ENCODE measurements at places on chromosomes 12 and 14. TPM values are rescaled to one million over a fixed set of nuclear protein-coding genes. Genes with fewer than 3 reads are reported as not detected.

Gene OVCH1
- not detected for total RNA-seq

Gene RNF212B
- not detected for total RNA-seq

Gene OR4E2
- not detected for total RNA-seq

DNA sequence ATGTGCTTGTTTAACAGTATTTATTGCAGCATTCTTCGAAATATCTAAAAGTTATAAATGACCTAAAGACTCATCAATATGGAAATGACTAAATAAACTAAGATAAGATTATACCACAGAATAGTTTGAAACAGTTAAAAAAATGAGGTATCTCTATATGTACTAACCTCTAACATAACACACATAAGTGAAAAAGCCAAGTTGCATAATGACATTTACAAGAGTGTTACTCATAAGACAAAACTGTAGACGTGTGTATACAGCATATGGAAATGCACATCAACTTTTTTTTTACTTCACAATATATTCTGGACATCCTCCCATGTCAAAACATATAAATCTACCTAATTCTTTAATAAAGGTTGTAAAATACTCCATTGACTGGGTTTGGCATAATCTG is 22.8 kb downstream of the CPM start:
- H3K27ac ChIP-seq, result no peak overlapping the region
- H3K4me1 ChIP-seq, result no peaks in the 10 kb centered on the region
- no peaks in the 10 kb centered on the region for H3K36me3 ChIP-seq
- no peak for DNase-seq

DNA sequence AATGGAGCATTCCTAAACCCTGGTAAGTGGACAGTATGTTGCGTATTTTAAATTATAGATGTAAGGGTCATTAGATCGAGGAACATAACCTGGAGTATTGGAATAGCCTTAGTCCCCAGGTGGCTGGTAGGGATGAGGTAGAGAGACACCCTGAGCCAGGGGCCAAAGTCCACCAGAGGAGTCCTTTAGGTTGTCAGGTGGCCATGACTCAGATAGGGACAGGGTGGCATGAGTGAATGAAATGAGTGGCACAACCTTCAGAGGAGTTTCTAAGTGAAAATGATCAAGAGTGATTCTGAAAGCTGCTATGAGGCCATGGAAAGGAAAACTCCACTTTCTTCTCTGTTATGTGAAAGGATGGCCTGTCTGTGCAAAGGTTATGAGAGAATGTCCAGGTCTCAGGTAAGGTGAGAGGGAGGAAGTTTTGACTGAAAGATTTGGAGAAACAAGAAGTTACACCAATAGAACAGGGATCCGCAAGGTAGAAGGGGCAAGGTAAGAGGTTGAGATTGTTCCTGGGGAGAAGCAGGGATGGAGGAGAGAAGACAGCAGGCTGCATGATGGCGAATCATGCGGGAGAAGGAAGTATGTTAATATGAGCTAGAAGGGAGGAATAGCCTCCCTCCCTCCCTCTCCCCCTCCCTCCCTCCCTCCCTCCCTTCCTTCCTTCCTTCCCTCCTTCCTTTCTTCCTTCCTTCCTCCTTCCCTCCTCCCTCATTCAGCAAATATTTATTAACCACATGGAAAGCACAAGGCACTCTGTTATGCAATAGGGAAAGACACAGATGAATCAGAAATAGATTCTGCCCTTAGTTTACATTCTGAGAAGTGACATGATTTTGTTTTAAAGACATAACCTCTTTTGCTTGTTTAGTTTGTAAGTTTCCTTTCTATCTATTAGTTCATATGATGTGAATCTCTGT is 14.0 kb upstream of the RIPK3 start:
- H3K27ac ChIP-seq, result no peak overlapping the region
- no peaks in the 10 kb centered on the region for H3K36me3 ChIP-seq
- no peak overlapping the region for H3K4me3 ChIP-seq
- peaks cover 50% of the 10 kb centered on the region for H3K27me3 ChIP-seq

DNA sequence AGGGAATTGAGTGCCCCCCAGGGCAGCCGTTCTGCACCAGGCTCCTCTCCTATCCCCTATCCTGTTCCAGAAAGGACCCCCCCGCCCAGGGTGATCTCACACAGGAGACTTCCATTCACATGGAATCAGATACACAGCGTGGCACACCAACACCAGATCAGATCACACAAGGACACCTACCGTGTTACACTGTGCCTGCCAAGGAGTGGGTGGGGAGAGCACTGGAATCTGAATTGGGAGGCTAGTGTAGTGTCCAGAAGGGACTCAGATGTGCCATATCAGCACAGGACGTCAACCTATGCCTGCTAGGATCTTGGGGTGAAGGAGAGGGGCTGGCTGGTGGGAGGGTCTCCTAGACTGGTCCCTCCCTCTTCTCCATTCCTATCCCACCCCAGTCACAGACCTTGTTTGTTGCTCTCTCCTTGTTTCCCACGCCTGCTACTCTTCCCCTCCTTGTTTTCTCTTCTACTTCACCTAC is 2.3 kb downstream of the PTMS start:
- no peak for DNase-seq
- peaks cover 40% of the 10 kb centered on the region for H3K27me3 ChIP-seq
- peaks cover 3% of the 10 kb centered on the region for H3K36me3 ChIP-seq
- H3K4me3 ChIP-seq, result no peak overlapping the region
- peaks cover 65% of the 10 kb centered on the region for H3K4me1 ChIP-seq

DNA sequence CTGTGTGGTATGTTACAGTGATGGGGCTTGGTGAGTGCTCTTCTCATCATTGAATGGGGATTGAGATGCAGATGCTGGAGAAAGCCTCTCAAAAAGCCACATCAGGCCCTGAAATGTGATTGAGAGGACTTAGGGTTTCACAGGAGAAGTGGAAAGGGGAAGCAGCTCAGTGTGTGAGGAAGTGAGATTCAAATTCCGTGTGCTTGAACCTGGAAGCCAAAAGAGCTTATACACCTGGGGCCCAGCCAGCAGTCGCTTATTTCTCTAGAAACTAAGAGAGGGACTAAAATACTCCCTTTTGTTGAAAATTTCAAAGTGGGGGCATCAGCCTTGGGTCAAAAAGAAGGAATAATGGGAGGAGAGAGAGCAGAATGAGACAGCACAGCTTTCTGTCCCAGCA is 39.1 kb upstream of the GZMB start:
- H3K27me3 ChIP-seq, result no peaks in the 10 kb centered on the region
- peak overlapping the region; percentile 72 for H3K4me3 ChIP-seq
- H3K27ac ChIP-seq, result peak overlapping the region; percentile 94
- DNase-seq, result no peak

DNA sequence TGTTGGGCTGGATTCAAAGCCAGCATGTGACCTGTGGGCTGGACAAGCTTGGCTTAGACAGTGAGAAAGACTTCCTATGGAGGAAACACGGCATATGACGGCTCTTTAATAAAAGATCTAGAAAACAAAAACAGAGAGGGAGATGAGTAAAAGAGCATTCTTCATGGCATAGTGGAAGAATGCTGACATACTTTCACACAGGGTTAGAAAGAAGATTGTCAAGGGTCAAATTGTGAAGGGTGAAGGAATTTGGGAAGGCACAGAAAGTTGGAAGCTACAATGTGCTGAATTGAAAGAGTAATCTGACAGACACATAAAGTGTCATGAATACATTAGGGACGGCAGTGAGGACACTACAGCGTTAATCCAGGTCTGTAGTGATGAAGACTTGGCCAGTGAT is 63.4 kb downstream of the GALNT4 start:
- H3K27me3 ChIP-seq, result no peaks in the 10 kb centered on the region
- H3K36me3 ChIP-seq, result peaks cover 28% of the 10 kb centered on the region
- H3K4me3 ChIP-seq, result no peak overlapping the region
- DNase-seq, result no peak

GRCh38 chr12:86389949-86390348 is 133.8 kb upstream of the MGAT4C start:
- H3K27ac ChIP-seq, result no peak overlapping the region

GRCh38 chr14:73142216-73142615 is 5.9 kb downstream of the PSEN1 start:
- H3K36me3 ChIP-seq, result peaks cover 14% of the 10 kb centered on the region
- peaks cover 34% of the 10 kb centered on the region for H3K4me1 ChIP-seq
- no peak for DNase-seq
- H3K4me3 ChIP-seq, result no peak overlapping the region
- H3K27me3 ChIP-seq, result no peaks in the 10 kb centered on the region

DNA sequence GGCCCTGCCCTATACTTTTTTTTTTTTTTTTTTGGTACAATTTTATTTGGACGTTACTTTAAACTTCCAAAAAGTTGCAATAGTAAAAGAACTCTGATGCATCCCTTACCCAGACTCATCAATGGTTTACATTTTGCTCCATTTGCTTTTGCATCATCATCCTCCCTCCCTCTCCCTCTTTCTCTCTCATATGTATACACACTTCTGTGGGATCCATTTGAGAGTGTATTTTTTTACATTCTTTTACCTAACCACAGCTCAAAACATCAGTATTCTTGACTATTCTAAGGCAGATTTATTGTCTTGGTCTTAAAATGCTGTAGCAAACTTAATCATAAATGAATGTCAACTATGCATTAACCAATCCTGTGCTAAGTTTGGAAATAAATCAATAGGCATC is 111.6 kb downstream of the PRICKLE1 start:
- no peak overlapping the region for H3K4me3 ChIP-seq
- peaks cover 3% of the 10 kb centered on the region for H3K4me1 ChIP-seq
- H3K27me3 ChIP-seq, result peaks cover 44% of the 10 kb centered on the region
- no peak overlapping the region for H3K27ac ChIP-seq
- no peak for DNase-seq
- H3K36me3 ChIP-seq, result no peaks in the 10 kb centered on the region

DNA sequence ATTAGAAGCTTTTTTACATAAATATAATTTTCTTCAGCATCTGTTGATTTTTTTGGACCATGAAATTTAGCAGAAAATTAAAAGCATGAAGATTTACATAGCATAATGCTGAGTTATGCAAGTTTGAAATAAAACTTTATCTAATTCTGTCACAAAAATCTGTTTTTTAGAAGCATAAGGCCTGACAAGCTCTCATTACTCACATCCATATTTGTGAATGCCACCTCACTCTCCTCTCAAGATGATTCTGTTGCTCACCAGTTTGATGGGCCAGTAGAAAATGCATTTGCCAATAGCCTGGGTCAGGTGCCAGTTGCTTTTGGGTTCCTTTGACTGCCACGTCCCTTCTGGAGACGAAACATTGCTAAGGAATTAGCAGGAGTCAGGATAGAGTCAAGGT is 181.5 kb upstream of the ATP2B1 start:
- H3K36me3 ChIP-seq, result peaks cover 4% of the 10 kb centered on the region
- no peaks in the 10 kb centered on the region for H3K27me3 ChIP-seq
- peaks cover 4% of the 10 kb centered on the region for H3K4me1 ChIP-seq
- no peak for DNase-seq
- no peak overlapping the region for H3K4me3 ChIP-seq

DNA sequence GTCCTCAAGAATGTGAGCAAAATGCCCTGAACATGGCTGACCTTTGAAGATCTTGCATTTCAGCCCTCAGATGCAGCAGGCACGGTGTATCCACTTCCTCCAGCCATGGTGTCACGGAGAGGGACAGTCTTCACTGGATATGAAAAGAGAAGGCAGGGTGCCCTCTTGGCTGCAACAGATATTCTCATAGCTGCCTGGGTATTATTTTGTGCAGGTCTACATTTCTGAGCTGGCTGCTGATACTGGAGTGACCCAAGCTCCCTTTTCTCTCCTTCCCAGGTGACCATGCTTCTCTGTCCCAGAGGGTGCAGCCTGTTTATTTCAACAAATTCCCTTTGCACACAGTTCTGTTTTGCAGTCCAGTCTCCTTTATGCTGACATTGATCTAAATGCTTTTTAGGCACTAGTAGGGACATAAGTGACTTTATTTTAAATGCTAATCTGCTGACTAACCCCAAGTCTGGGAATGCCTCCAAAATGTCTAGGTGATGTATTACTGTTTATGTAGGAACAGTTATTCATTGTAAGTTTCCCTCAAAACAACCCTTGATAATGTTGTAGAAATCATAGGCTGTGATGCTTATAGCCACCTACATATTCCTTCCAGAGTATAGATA is 17.4 kb upstream of the PYGL start:
- H3K4me3 ChIP-seq, result no peak overlapping the region
- no peaks in the 10 kb centered on the region for H3K36me3 ChIP-seq
- peaks cover 2% of the 10 kb centered on the region for H3K27me3 ChIP-seq
- H3K4me1 ChIP-seq, result no peaks in the 10 kb centered on the region
- no peak for DNase-seq

DNA sequence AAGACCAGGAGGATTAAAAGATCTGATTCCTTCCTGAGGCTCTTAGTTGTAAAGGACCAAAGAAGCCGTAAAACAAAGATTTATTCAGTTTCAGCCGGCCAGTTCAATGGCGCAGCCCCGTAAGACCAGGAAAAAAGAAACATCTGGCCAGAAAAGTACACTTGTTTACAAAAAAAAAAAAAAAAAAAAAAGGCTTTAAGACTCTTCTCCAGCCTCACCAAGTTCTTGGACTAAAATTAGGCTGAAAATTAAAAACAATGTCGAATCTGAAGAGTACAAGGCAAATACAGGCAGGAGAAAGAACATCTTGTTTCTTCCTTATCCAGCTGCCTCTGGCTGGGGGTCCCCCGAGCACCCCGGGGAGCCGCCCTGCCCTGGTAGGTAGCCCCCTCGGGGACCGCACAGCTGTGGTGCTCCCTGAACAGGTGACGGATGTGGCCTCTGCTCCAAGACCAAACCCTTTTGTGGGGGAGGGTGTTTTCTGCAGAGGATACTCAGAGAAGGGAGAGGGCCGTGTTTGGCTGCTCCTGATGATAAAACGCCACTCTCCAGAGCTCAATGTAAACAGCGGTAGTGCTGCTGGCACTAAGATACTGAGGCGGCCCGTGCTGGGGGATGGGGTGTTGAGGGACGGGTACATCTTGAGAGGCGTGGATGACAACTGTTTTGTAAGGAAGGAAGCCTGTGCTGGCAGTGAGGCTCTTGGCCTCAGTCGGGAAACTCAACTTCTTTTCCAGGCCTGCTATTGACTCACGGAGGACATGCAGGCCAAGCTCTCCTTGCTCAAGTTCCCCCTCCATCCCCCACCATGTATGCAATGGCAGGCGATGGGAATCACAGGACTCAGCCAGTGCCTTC is 201.0 kb upstream of the DIO3 start:
- no peaks in the 10 kb centered on the region for H3K4me1 ChIP-seq
- no peak overlapping the region for H3K27ac ChIP-seq
- no peak for DNase-seq
- H3K27me3 ChIP-seq, result peaks cover 3% of the 10 kb centered on the region
- H3K36me3 ChIP-seq, result no peaks in the 10 kb centered on the region
- H3K4me3 ChIP-seq, result no peak overlapping the region

GRCh38 chr14:103526914-103527248 is 2.1 kb upstream of the TRMT61A start:
- DNase-seq, result no peak
- H3K4me3 ChIP-seq, result peak overlapping the region; percentile 95
- H3K27me3 ChIP-seq, result peaks cover 20% of the 10 kb centered on the region
- H3K27ac ChIP-seq, result peak overlapping the region; percentile 62
- peaks cover 4% of the 10 kb centered on the region for H3K36me3 ChIP-seq
